ENCODE measurements at places on chromosomes 4 and X. TPM values are rescaled to one million over a fixed set of nuclear protein-coding genes. Genes with fewer than 3 reads are reported as not detected.

SPINK2 gene
- not detected for total RNA-seq

GAGE13 gene
- total RNA-seq: not detected

UGT2B15 gene
- not detected for total RNA-seq

MAGEA11 gene
- total RNA-seq: not detected

CT45A2 gene
- not detected for total RNA-seq

LINC00632 gene
- 5.3 TPM for total RNA-seq

TRPC5OS gene
- not detected for total RNA-seq

TIGD4 gene
- not detected for total RNA-seq

GLRA2 gene
- not detected for total RNA-seq

PLP1 gene
- total RNA-seq: not detected

DTHD1 gene
- total RNA-seq: not detected

TMEM255A gene
- total RNA-seq: not detected

MAGIX gene
- total RNA-seq: 1.1 TPM

HHIP gene
- total RNA-seq: 10.7 TPM

Measured in placental pericyte (primary cell).